Stimulated activated CD4-positive, alpha-beta T cell treated with anti-CD3 and anti-CD28 coated beads, Interleukin-1b, Interleukin-23, amount 100 ng/mL, for 4 hours (primary cell): ENCODE measurements at places on chromosomes 1 and 21.

DNA sequence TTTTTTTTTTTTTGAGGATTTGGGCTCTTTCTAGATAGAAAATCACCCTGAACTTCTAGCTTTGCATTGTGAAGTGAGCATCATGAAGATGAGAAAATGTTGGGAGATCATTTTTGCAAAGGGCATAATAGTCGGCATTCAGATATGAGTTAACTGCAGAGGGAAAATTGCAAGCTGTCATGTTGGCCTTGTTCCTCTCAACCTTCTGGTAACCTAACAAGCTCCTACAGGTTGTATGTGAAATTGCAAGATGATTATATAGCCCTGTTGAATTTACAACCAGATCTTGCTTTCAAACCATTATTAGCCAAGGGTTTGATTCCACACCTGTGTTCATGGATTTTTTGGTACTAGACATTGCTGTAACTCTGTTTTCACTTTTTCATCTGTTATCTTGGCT, 2.2 kb downstream of the ELOA start:
- no peak for DNase-seq

- DNase-seq, result no peak
Measured at GRCh38 chr1:94202241-94202640, 35.1 kb downstream of the ARHGAP29 start.

- no peak for DNase-seq
Measured at GRCh38 chr1:84582802-84583587, 8.8 kb upstream of the CTBS start.

DNA sequence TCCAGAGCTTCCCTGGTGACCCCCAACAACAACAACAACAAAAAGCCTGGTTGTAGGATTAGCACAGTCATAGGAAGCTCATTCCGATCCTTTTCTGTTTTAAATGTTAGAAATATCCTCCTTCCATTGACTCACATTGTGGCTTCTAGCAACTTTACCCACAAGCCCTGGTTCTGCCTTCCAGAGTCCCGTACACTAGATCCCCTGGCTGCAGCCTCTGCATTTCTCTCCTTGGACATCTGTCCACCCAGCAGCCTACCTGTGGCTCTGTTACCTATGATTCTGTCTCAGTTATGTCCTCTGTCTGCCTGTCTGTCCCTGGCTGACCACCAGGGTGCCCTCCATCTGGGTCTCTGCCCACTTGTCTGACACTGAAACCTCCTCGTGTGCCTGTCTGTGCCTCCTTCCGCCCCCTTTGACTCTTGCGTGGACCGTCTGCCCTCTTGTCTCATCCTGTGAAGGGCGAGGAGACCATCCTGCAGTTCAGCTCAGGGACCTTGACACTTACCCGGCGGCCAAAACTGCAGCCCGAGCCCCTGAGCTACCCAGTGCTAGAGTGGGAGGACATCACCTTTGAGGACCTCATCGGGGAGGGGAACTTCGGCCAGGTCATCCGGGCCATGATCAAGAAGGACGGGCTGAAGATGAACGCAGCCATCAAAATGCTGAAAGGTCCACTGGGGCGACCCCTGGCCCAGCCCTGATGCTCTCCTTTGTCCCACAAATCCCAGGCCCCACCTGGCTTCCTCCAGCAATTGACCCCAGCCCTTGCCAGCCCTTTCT, 16.1 kb downstream of the TIE1 start:
- no peak for DNase-seq

- DNase-seq, result no peak
Measured at GRCh38 chr1:62998845-62999649, 215.1 kb downstream of the ATG4C start.

GRCh38 chr1:2858676-2859075, 57.2 kb upstream of the TTC34 start:
- DNase-seq, result no peak

DNA sequence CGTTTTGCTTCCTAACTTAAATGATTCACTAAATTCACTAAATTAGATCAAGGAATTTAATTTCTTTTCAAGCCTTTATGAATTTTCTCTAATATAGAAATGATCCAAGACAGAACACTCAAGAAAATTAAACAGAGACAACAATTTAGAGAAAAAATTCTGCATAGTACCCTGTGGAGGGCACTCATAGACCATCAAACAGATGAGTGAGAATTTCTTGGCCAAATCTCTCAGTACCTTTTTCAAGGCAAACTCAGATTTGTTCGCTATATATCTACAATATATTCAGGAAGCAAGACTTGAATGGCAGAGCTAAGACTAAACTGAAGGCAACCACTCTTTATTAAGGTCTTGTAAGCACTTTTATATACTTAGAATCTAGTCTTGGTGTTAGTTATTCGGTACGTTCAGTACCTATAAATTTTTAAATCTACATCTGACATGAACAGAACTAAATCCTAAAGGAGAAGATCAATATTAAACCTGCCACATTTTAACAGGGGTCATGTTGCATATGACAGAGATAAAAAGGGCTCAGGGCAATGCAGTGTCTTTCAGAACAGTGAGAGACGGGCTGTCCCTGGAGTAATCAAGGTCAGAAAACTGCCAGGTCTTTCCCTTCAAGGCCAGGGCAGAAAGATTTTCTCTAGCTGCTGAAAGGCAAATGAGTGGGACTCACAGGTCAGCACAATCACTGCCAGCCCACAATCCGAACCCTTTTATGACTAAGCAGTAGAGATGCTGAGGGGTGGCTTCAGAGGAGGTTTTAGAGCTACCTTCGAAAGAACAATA, 118.8 kb upstream of the TMPRSS15 start:
- no peak for DNase-seq

DNA sequence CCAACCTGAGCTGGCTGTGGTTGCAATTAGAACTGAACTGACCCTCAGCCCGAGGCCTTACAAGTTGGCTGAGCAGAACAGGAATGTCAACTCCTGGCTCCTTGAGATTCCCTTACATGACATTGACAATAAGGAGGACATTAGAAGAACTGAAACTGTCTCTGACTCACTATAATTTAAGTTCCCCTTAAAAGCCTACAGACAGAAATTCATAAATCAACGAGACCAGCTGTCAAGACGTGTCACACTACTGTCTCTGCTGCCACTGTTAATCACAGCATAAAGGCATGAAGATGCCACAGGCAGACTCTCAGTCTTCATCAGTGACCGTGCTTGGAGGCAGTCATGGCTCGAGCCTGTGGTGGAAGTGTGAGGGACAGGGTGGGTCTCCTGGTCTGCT, 168.8 kb downstream of the GABPA start:
- DNase-seq, result no peak

DNA sequence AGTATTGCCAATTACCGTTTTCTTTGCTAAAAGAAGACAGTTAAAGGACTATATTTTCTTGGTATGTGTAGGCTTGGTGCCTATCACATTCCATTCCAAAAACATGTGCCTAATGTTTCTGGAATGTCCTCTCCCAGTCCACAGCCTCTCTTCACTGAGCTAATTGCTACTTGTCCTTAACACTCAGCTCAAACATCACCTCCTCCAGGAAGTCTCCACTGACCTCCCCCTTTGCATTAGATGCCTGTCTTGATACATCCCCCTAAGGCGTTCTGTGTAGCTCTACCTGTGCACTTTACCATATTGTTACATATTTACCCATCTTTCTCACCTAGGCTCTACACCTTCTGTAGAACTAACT, 195.6 kb upstream of the CAMK1G start:
- DNase-seq, result no peak

DNA sequence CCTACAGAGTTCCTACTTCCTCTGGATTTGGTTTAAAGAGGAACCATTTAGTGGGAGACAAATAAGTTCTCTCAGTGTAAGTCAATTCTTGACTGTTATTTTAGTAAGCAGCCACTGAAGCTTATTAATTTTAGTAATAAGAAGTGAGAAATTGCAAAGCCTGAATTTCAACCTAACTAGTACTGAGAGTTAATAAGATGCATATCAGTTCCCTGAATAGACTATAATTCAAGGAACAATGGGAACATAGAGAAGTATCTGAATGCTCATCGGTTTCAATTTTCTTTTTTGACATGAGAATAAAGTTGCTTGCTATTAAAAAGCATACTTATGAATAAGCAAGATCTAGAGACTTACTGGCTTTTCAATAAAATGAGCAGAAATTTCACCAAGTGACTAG, 8.0 kb upstream of the PPT1 start:
- DNase-seq, result no peak

GRCh38 chr1:184892116-184892515, 82.2 kb downstream of the NIBAN1 start:
- no peak for DNase-seq

DNA sequence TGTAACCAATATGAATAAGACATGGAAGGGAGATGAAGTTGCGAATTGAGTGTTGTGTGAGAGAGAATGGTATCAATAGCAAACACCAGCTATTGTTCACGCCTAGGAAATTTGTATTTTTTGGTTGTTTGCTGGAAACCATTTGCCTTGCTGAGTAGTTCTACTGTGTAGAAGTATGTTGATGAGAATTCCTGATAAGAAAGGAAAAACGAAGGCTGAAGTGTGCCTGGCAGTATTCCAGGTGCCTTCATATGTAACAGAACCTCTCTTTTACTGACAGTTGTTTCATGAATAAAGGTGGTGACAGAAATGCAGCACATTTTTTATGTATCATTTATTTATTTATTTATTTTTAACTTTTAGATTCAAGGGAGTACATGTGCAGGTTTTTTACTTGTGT, 79.5 kb downstream of the SDCCAG8 start:
- no peak for DNase-seq

- no peak for DNase-seq
Measured at GRCh38 chr1:147549526-147549925, 8.2 kb downstream of the BCL9 start.

GRCh38 chr1:160177231-160177630, 13.1 kb upstream of the CASQ1 start:
- DNase-seq, result no peak
